ENCODE measurements at places on chromosomes 13 and 19. TPM values are rescaled to one million over a fixed set of nuclear protein-coding genes. Genes with fewer than 3 reads are reported as not detected.

The TRPC4 gene
- not detected for total RNA-seq

The SIGLEC8 gene
- total RNA-seq = not detected

The PRODH2 gene
- total RNA-seq = not detected

The CYP2F1 gene
- not detected for total RNA-seq

The APC2 gene
- 0.09 TPM for total RNA-seq

The DAND5 gene
- total RNA-seq = 0.21 TPM

The SERPINE3 gene
- not detected for total RNA-seq

The LILRB2 gene
- not detected for total RNA-seq

The ZNF98 gene
- total RNA-seq = not detected

All from activated CD4-positive, alpha-beta T cell treated with anti-CD3 and anti-CD28 coated beads for 36 hours (primary cell).